ENCODE measurements at places on chromosomes 3 and 15. TPM values are rescaled to one million over a fixed set of nuclear protein-coding genes. Genes with fewer than 3 reads are reported as not detected.
A peak's percentile ranks its signal among the peaks of the same experiment; 100 is the strongest.

DNA sequence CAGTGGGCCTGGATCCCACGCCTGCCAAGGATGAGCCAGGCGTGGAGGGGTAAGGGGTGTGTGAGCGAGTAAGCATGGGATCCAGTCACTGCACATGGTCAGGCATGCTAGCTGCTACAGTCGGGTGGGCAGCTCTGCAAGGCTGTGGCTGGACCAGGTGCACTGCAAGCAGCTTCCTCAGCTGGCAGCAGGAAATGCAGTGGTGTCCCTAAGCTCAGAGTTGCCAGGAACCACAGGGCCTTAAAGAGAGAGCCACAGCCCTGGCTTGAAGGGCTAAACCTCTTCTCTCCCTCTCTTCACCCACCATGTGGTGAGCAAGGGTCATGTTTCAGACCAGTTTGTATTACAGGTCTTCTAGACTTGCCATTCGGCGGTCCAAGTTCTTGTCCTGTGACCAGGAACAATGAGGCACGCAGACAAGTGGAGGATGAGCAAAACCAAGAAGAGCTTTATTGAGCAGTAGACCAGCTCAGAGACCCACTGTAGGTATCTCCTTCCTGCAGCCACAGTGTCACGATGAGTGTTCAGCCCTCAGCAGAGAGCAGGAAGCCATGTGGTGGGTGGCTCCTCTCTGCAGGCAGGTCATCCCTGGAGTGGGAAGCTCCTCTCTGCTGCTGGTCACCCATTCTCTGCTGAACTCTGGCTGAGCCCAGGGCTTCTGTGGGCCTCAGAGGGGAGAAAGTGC, 511.9 kb downstream of the PYDC2 start:
- H3K4me3 ChIP-seq: no peak overlapping the region
- H3K27me3 ChIP-seq: no peaks in the 10 kb centered on the region
- H3K27ac ChIP-seq: no peak overlapping the region
- no peaks in the 10 kb centered on the region for H3K4me1 ChIP-seq
- no peak for DNase-seq

DNA sequence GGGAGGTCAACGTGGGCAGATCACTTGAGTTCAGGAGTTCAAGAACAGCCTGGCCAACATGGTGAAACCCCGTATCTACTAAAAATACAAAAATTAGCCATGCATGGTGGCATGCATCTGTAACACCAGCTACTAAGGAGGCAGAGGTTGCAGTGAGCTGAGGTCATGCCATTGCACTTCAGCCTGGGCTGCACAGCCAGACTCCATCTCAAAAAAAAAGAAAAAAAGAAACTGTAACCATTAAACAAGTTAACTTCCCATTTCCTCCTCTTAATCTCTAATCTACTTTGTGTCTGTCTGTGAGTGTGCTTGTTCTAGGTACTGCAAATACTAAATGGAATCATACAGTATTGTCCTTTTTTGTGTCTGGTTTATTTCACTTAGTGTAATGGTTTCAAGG, 2.7 kb downstream of the RBM6 start:
- no peak overlapping the region for H3K4me3 ChIP-seq
- no peaks in the 10 kb centered on the region for H3K36me3 ChIP-seq
- H3K27ac ChIP-seq: no peak overlapping the region

GRCh38 chr3:27326629-27327545, 42.3 kb downstream of the NEK10 start:
- no peaks in the 10 kb centered on the region for H3K36me3 ChIP-seq
- no peaks in the 10 kb centered on the region for H3K27me3 ChIP-seq
- peaks cover 24% of the 10 kb centered on the region for H3K4me1 ChIP-seq
- no peak for DNase-seq
- H3K4me3 ChIP-seq: no peak overlapping the region

- H3K27me3 ChIP-seq: no peaks in the 10 kb centered on the region
- H3K4me1 ChIP-seq: no peaks in the 10 kb centered on the region
- H3K36me3 ChIP-seq: no peaks in the 10 kb centered on the region
- H3K27ac ChIP-seq: no peak overlapping the region
Measured at GRCh38 chr3:66133050-66133757, 87.6 kb upstream of the SLC25A26 start.

DNA sequence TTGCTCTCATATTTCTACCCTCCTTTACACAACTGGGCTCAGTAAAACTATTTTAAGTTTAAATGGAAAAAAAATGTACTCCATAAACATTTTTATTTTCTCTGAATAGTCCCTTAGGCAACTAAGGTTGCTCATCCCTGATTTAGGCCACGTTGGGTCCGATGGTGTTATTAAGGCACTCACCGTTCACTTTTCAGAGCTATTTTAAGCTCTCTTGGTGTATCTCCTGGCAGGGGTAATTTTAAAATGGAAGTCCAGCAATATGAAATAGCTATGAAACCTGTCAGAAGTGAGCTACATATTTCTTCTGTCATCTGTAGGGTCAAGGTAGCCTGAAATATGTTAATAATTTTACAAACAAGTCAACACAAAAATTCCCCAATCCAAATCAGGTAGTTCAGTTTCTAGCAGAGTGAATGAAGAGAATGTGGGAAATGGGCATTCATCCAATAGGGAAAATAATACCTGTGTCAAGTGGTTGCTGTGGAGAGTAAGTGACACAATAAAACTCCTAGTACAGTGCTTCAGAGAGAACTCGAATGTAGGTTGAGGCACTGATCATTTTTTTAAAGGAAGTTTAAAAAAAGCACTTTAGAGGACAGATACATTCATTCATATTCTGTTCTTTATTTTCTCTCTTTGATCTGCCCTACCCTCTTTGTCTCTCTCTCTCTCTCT, 209.3 kb upstream of the FEZF2 start:
- no peak overlapping the region for H3K4me3 ChIP-seq
- H3K27me3 ChIP-seq: no peaks in the 10 kb centered on the region

- no peaks in the 10 kb centered on the region for H3K36me3 ChIP-seq
- H3K4me3 ChIP-seq: no peak overlapping the region
- no peak overlapping the region for H3K27ac ChIP-seq
- H3K4me1 ChIP-seq: no peaks in the 10 kb centered on the region
Measured at GRCh38 chr3:56294286-56294685, 174.0 kb downstream of the ERC2 start.

DNA sequence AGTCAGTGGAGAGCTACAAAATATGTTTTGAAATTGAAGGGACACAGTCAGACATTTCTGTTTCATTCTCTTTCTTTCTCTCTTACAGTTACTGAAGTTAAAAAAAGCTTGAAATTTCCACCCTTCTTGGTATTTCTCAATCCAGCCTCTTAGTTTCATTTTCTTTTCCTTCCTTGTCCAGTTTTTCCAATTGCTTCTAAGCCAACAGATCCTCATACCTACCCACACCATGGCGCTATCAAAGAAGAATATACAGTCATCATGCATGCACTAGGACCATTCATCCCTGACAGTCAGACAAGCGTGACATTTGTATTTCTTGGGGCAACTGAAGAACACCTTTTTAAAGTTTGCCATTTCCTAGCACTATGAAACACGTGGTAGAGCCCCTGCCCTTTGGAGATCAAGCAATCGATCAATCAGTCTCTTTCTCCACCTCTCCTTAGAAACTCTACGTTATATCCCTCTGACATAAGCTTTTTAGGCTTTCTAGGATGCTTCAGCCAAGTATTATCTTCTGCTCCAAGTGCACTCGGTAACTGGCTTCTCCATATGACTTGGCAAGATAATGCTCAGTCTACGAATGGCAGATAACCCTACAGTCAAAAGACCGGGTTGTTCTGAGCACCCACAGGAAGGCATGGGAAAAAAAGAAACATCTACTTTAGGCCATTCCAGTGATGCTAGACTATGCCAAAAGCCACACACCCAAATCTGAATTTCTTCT, 65.4 kb downstream of the FBN1 start:
- H3K4me3 ChIP-seq: peak overlapping the region; percentile 4
- peaks cover 59% of the 10 kb centered on the region for H3K4me1 ChIP-seq
- H3K27me3 ChIP-seq: no peaks in the 10 kb centered on the region
- H3K36me3 ChIP-seq: no peaks in the 10 kb centered on the region
- no peak for DNase-seq

DNA sequence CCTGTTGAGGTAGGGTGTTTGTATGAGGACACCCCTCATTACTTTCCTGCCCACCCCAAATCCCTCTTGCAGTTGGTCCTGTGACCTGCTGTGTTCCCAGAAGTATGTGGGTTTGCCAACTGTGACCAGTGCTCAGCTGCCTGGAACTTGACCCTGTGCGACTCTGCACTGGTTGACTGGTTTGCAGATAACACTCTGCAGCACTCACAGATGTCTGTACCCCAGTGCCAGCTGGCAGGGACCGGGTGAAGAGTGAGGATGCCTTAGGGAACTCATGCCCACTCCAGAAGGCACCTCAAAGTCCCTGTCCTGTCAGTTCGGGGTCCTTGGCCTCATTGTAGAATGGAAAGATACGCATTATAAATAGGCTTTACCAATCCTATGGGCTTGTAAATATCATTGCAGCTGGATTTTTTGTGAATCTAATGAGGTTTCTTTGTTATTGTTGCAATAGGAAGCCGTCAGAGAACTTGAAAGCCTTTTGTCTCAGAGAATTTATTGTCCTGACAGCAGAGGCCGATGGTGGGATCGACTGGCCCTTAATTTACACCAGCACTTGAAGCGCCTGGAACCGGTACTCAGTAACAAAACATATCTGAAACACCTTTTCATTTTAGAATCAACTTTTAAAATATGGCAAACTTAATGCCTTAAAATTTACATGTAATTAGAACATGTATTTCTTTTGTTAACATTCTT, 18.2 kb downstream of the FAN1 start:
- H3K27me3 ChIP-seq: no peaks in the 10 kb centered on the region
- peak overlapping the region; percentile 65 for H3K27ac ChIP-seq
- H3K4me1 ChIP-seq: no peaks in the 10 kb centered on the region
- no peak overlapping the region for H3K4me3 ChIP-seq
- no peak for DNase-seq
- H3K36me3 ChIP-seq: peaks cover 99% of the 10 kb centered on the region

GRCh38 chr3:79558943-79559342, 208.9 kb downstream of the ROBO1 start:
- H3K27me3 ChIP-seq: no peaks in the 10 kb centered on the region
- H3K27ac ChIP-seq: no peak overlapping the region
- no peaks in the 10 kb centered on the region for H3K4me1 ChIP-seq
- H3K36me3 ChIP-seq: no peaks in the 10 kb centered on the region
- DNase-seq: no peak
- no peak overlapping the region for H3K4me3 ChIP-seq

DNA sequence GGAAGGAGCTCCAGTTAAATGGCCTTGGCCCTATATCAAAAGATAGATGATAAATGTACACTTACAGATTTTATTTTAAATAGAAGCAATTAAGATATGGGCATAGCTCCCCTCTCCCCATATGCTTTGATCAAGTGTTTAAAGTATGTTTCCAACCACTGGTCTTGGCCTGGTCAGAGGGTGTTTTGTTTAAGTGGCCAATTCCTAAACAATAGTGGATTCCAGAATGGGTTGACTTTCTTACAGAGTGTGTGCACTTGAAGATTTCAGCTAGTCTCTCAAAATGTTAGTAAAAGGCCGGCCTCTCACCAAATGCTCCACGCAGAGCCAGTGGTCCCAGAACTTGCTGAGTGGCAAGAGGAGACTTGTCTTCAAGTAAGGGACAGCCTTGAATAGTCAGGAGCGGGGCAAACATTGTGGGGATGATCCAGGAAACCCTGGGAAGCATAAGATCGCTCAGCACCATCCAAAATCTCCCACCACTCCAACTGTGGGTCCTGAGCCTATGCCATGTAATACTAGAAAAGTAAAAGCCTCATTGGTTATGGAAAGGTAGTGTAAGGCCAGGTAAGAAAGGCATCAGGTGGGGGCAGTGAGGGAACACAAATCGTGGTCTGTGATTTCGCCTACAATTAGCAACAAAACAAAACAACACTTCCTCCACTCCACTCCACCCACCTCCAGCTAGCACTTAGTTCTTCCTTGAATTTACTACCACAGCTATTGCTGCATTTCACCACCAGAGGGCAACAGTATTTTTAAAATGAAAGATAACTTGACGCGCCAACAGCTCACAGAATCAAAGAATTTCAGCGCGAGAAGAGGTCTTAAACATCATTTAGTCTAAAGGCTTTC, 4.8 kb downstream of the RARRES1 start:
- H3K4me3 ChIP-seq: peak overlapping the region; percentile 36
- H3K27ac ChIP-seq: peak overlapping the region; percentile 55
- DNase-seq: no peak
- no peaks in the 10 kb centered on the region for H3K36me3 ChIP-seq
- peaks cover 54% of the 10 kb centered on the region for H3K4me1 ChIP-seq

DNA sequence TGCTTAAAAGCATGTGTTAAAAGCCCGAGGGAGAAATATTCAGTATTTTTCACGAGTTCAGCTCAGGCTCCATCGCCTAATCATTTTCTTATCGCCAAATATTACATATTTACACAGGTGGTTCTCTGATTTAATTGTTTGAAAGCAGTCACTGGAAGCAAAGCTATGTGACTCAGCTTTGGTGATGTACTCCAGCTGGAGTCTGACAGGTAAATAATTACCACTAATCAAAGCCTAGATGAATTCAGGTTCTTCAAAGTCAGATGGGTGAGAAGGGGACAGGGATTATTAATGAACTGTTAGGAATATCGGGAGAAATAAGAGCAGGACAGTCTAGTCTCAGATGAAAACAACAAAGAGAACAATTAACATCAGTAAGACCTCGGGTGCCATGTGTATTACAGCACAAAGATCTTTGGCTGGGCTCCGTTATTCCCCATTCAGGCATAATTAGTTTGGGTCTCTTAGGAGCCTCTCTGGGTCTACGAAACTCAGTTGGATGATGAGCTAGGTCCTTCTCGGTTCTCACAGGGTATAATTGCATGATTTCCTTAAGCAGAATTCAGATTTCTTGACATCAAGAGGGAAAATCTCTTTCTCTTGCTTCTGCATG, 331.7 kb upstream of the ADAMTS9 start:
- no peaks in the 10 kb centered on the region for H3K4me1 ChIP-seq
- H3K36me3 ChIP-seq: no peaks in the 10 kb centered on the region
- H3K4me3 ChIP-seq: no peak overlapping the region
- no peak overlapping the region for H3K27ac ChIP-seq
- DNase-seq: no peak

GRCh38 chr15:74977599-74977998, 17.8 kb upstream of the SCAMP5 start:
- H3K27me3 ChIP-seq: no peaks in the 10 kb centered on the region
- no peak overlapping the region for H3K27ac ChIP-seq
- no peak for DNase-seq
- H3K4me3 ChIP-seq: no peak overlapping the region

DNA sequence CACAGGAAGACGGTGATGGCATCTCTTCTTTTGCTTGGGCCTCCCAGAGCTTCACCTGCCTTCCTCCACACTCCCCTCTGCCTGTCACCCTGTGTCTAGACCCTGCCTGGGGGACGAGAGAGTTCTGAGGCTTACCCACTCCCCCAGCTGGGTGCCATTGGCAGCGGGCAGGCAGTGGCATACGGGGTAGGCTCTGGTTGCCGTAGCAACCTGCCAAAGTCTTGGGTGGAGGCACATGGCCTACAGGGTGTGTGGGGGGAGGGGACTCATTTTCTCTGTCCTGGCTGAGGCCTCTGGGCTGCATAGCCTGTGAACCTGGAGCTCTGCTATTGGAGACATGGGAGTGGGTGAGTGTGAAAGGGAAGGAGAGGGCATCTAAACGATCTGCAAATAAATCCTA, 4.4 kb downstream of the INSYN1 start:
- H3K27ac ChIP-seq: no peak overlapping the region
- no peaks in the 10 kb centered on the region for H3K36me3 ChIP-seq
- peaks cover 25% of the 10 kb centered on the region for H3K4me1 ChIP-seq
- no peak overlapping the region for H3K4me3 ChIP-seq

The ACSBG1 gene
- 2.3 TPM for total RNA-seq

The ISLR gene
- 75.6 TPM for total RNA-seq

The ISL2 gene
- total RNA-seq: 5.0 TPM

The NMB gene
- total RNA-seq: 4.8 TPM

The ARL6 gene
- 10.0 TPM for total RNA-seq

The GADL1 gene
- 1.7 TPM for total RNA-seq

The GCHFR gene
- total RNA-seq: 11.2 TPM
